ENCODE measurements at places on chromosomes 12 and 14. TPM values are rescaled to one million over a fixed set of nuclear protein-coding genes. Genes with fewer than 3 reads are reported as not detected.

The GLT1D1 gene
- not detected for total RNA-seq

The LRRC43 gene
- 0.72 TPM for total RNA-seq

The DEGS2 gene
- 1.4 TPM for total RNA-seq

The SERPINA10 gene
- total RNA-seq = not detected

The NRIP2 gene
- total RNA-seq = not detected

The CPNE6 gene
- not detected for total RNA-seq

The SPIC gene
- total RNA-seq = not detected

The SRSF5 gene
- 81.7 TPM for total RNA-seq

The DCN gene
- 1.1 TPM for total RNA-seq

The HHIPL1 gene
- total RNA-seq = 0.21 TPM

The TAS2R8 gene
- not detected for total RNA-seq

The BIN2 gene
- total RNA-seq = not detected

The TNS2 gene
- total RNA-seq = 0.43 TPM

The FKBP4 gene
- 96.1 TPM for total RNA-seq

The CCDC177 gene
- total RNA-seq = not detected

The A2M gene
- total RNA-seq = not detected

The SEC23A gene
- total RNA-seq = 214 TPM
